ENCODE measurements at places on chromosomes 3 and 15.

GRCh38 chr3:171729452-171730334 lies 80.6 kb downstream of the PLD1 start:
- no peak for DNase-seq

DNA sequence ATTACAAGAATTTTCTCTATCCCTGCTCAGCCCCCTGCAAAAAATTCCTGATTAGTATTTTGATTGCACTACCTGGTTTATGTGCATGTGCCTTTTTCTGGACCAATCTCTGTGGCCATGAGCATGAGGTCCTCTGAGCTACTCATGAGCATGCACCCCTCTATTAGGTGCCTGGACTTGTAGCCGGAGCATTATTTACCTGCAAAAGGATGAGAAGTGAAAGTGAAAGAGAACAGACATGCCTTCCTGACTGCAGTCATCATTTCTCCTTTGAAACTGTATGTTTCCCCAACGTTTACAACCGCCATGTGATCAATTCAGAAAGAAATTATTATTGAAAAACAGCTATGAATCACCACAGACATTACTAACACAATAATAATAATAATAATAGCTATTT lies 1008.8 kb downstream of the ROBO2 start:
- DNase-seq: peak; percentile 4

DNA sequence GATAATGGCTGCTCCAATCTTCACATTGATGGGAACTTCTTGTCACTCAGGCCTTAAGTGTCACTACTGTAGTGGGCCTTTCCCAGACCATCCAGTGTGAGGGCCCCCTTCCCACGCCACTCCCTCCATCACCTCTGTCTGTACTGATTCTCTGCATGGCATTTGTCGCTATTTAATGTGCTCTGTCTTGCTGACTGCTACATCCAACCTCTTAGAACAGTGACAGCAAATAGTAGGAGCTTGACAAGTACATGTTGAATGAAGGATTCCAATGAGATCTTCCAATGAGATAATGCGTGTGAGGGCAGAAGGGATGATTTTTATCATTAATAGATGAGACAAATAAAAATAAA lies 5.6 kb upstream of the CCR9 start:
- no peak for DNase-seq

GRCh38 chr3:111681661-111682426 lies 86.7 kb upstream of the ZBED2 start:
- no peak for DNase-seq

- no peak for DNase-seq
Measured at GRCh38 chr3:55521064-55521737, 34.1 kb upstream of the WNT5A start.

GRCh38 chr3:28595372-28595771 lies 246.7 kb upstream of the AZI2 start:
- no peak for DNase-seq

- DNase-seq: no peak
Measured at GRCh38 chr15:62848632-62849050, 193.9 kb upstream of the TPM1 start.

GRCh38 chr3:139534455-139534812 lies 5.1 kb downstream of the RBP1 start:
- DNase-seq: no peak

DNA sequence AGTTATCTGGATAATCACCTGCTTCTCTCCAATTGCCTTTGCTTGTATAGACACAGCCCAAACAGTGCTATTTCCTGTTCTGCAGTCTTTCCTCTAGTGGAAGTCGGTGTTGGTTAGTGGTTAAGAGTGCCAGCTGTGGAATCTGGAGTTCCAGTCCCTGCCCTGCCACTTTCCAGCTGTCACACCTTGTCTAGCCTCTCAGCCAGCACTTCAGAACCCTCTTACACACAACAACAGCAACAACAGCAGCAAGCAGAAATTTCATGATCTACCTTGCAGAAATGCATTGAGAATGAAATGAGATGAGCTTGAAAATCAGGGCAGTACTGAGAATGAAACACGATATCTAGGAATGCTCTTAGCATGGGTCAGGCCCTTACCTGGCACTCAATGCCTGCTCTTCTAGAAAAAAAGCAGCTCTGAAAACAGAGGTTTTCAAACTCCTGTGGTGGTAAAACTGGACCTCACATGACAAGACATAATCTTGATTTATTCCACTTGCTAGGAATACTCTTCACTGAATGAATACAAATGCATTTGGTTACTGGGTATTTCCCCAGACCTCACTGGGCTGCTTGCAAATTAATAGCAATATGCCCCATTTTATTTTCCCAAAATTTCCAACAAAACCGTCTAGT lies 3.3 kb upstream of the WNT5A start:
- no peak for DNase-seq

GRCh38 chr3:24470277-24470676 lies 24.4 kb downstream of the THRB start:
- no peak for DNase-seq

GRCh38 chr3:151100076-151100475 lies 14.6 kb downstream of the MED12L start:
- DNase-seq: no peak

DNA sequence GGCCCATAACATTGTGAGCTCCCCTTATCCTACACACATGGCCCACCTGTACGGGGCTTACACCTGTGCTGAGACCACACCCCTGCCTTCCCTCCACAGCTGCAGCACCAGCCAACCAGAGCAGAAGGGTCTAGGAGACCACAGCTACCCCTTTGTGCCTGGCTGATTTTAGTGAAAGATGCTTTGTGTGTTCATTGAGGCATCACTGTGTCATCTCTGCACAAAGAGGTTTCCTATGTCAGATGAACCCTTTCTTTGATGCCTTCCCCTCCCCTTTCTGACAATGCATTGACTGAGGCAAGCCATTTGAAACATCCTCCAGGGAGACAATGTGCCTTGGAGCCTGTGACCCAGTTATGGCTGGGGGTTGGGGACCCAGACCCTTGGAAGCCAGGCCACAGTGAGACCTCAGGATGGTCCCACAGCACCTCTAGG lies 54.9 kb upstream of the SLC7A14 start:
- no peak for DNase-seq

DNA sequence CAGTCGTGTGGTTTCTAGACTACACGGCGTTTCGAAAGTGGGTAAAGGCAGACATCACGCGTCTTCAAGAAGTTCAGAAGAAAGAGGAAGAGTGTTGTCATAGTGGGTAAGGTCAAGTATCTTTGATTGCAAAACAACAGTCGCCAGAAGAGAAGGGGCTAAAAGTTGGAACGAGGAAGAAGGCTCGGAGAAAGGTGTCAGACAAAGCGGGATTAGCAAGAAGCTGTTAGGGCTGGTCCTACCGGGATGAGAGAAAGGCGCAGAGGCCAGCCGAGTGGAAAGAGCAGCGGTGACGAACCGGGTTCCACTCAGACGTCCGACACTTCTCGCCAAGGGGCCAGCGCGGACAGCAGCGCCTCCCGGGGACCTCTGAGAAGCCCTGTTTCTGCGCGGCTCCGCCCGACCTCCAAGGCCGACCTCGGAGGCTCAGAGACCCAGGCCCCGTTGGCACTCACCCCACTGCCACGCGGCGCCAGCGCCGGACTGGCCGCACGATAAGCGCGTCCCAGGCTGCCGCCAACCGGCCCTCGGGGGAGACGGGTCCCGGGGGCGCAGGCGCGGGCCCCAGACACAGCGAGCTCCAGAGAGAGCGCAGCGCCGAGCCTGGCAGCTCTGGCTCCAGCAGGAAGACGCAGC lies 436 bp downstream of the ADPGK start:
- no peak for DNase-seq

Measured in NCI-H774 (cell line).